Mesenchymal stem cell (in vitro differentiated cells and primary cell): ENCODE measurements at places on chromosomes 1 and 21.

- DNase-seq: no peak
Measured at GRCh38 chr1:53947172-53947907, 1.2 kb downstream of the LRRC42 start.

- peak; percentile 56 for DNase-seq
Measured at GRCh38 chr1:173341307-173341706, 134.2 kb upstream of the TNFSF4 start.

GRCh38 chr1:100441651-100442050 lies 89.3 kb downstream of the CDC14A start:
- no peak for DNase-seq

DNA sequence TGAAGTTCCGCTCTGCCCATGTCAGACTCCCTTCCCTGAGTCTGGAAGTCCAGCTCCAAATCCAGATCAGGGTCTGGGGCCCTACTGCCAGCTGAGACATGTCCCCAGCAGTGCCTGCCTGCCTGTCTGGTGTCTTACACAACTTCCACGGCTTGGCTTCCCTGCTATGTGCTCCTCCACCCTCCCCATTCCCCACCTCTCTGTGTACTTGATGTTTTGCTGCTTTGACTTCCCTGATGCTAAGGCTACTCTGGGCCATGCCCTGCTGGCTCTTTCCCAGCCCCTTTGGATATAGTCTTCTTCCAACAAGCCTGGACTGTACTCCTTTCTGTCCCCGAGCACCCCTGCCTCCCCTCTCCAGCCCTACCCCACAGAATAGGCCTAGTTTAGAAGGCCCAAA lies 7.3 kb downstream of the GJA5 start:
- DNase-seq: no peak

DNA sequence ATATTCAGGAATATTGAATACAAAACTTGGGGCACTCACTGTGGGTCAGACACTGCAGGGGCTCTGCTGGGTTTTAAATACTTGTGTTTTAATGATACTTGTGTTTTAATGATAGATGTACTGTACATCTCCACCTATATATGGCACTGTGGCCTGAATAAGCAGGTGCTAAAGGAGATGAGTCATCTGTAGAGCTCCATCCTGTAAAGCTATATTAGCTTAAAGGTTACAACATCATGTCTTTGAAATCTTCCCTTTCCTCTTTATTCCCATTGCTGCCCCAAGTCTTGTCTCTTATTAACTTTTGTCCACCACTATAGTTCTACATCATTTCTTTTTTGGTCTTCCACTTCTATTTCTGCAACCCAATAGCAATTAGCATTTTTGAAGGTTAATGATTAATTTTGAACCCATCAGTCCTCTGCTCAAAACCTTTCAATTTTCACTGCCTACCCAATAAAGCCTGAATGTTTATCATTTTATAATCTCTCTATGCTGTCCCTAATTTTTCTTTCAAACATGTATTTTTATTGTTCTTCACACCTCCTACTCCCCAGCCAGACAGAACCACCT lies 113.3 kb upstream of the PTGFR start:
- no peak for DNase-seq

DNA sequence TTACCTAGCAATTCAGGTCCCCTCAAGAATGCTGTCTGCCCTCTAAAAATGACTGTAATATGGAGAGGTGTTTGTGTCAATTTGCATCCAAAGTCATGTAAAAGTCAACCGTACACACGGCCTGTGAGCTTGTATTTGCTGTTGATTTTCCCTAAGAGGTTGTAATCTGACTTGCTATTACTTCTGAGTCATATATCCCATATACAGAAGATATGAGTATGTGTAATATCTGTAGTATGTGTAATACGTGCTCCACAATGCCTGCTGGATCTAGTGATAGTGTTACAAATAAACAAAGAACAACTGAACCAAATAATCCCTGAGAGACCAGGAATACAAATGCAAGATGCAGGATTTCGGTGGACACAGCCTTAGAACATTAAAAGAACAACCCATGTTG lies 1.4 kb upstream of the KCNJ6 start:
- DNase-seq: peak; percentile 69

DNA sequence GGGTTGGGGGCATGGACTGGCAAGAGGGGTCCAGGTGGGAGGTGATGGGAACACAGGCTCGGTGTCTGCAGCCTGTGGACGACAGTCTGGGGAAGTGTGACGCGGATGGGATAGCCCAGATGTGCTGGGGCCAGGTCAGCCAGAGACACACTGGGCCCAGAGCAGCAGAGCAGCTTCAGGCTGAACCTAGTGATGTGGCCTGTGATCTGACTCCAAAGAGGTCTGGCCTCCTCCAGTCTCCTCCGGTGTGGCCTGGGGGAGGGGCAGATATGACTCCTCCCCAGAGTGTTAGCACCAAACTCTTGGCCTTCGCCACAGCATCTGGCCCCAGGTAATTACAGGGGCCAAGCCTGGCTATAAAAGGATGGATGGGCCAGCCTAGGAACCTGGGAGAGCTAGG lies 13.5 kb downstream of the EFNA3 start:
- DNase-seq: no peak

DNA sequence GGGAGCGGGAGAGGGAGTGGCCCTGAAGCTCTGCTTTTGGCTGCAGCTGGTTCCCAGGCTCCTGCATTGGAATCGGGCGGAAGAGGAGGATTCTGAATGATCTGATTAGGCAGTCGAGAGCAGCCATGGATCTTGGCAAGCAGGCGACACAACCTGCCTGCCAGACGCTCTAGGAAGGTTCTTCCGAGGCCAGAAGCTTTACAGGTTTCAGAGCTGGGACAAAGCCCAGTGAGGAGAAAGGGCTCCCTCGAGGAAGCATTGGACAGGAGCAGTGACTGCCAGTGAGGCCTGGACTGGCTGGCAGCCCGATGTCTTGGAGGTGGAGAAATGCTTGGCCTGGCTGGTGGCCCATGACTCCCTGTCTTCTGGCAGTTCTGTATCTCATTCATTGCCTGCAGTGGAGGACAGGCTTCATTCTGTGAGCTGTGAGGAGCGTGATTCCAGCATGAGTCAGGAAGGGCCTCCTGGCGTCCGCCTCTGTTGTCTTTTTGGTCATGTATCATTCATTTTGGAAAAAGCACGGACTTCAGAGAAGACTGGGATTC lies 132.7 kb upstream of the IPO9 start:
- peak; percentile 79 for DNase-seq

DNA sequence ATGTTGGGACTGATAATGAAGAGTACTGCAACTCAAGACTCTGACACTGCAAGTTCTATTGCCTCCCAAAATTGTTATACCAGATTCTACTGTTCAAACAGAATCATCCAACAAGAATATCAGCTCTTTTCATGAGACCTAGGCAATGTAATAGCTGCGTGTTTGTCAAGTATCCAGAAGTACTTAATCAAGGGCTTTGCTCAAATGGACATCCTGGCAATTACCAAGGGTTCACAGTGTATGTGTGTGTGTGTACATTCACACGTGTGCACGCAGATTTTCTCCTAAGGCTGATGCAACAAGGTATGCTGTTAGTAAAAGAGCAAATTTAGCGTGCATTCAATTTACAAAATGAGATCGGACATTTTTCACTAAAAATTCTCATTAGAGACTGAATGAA lies 174.6 kb downstream of the GABPA start:
- no peak for DNase-seq

DNA sequence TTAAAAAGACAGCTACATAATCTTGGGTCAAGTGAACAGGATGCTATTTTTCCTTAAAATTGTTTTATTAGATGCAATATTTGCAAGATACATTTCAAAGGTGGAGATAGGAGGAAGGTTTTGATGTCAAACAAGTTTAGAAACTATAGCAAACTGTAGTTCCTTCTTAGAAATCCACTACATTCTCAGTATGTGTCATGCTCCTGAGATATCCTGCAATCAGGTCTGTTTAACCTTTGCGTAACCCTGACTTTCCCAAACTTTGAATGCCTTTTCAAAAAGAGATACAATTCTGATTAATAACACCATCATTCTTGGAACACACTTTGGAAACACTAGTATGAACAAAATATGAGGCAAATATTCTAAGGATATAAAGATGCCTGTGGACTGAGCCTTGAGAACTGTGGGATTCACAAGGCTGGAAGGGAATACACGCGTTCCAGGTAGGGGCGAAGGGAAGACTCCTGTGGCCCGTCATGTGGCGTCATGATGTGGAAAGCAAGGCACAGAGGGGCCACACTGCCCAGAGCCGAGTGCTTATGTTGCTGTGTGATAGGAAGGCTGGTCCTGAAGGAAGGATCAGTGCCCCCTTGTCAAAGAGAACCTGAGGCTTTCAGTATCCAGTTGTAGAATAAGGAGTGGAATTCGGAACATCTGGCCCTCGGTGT lies 19.6 kb upstream of the TARBP1 start:
- no peak for DNase-seq
